ENCODE measurements at places on chromosomes 5 and 9. TPM values are rescaled to one million over a fixed set of nuclear protein-coding genes. Genes with fewer than 3 reads are reported as not detected.

TLR4 gene
- total RNA-seq: not detected

DNA sequence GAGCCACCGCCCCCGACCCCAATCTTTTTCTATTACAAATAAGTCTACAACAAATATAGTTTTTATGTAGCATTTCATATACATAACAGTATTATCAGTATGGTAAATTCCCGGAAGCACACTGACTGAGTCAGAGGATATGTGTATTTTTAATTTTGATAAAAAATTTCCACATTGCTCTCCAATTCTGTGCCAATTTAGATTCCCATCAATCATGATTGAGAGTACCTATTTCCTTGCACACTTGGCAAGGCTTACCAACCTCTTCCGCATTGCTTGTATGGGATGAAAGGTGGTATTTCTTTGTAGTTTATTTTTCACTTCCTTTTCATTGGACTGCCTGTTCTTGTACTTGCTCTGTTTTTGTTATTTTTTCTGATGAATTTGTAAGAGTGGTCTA, 204.6 kb downstream of the RFX3 start:
- H3K27me3 ChIP-seq: no peaks in the 10 kb centered on the region
- DNase-seq: no peak

CCNI2 gene
- not detected for total RNA-seq

PCDHA3 gene
- total RNA-seq: not detected

DNA sequence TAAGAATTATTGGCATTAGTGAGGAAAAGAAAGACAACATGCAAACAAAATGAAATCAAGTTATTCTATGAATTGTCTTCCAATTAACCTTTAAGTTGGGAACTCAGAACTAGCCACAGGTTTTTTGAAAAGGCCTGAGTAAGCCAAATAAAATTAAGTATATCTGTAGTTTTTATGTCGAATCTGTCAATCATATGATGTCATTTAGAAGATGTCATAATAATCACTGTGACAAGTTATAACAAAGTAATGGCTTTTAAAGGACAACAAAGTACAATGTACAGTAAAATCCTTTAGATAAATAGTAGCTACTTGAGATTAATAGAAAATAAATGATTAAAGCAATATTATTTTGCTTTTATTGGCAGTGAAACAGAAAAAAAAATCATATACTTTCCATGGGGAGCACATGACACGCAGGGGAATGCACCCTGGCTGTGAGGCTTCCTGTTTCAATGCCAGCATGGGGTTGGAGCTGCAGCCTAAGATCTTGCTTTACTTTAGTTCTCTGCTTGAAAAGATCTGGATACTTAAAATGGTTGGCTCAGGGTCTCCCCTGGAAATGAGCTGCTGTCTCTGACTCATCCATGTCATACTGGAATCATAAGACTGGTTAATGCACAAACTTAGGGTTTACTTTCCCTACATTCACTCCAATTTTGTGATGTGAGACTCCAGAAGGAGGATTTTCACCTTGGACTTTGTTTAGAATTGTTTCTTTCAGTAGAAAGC, 284.3 kb downstream of the TAF11L14 start:
- no peak for DNase-seq
- no peaks in the 10 kb centered on the region for H3K36me3 ChIP-seq
- H3K27me3 ChIP-seq: no peaks in the 10 kb centered on the region
- no peak overlapping the region for H3K4me3 ChIP-seq

ARL14EPL gene
- not detected for total RNA-seq

RAI14 gene
- 71.5 TPM for total RNA-seq

- no peaks in the 10 kb centered on the region for H3K27me3 ChIP-seq
- no peak overlapping the region for H3K27ac ChIP-seq
- peak overlapping the region; percentile 65 for H3K4me3 ChIP-seq
- peaks cover 22% of the 10 kb centered on the region for H3K4me1 ChIP-seq
These were observed 1.2 kb upstream of the ADGRV1 start for GRCh38 chr5:90557391-90557790.

DNA sequence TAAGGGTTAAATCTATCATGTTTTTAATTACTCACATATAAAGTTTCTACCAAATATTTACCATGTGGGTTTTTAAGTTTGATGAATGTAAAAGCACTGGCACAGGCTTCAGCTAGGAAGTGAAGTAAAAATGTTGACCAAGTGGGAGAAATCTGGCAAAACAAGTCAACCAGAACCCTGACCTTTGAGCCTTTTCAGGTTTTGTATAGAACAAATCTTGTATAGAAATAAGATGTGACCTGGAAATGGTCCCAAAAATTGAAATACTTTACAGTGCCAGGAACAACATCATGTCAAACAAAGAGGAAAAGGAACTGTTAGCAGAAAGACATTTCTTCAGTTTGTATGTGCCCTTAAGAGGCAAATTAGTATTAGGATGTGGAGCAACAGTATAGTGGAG, 137.6 kb downstream of the CCDC192 start:
- no peak overlapping the region for H3K27ac ChIP-seq
- H3K36me3 ChIP-seq: no peaks in the 10 kb centered on the region
- H3K4me1 ChIP-seq: 0 out of 2 replicates have a peak, but pooled peaks cover 3% of the 10 kb centered on the region
- H3K4me3 ChIP-seq: no peak overlapping the region
- no peaks in the 10 kb centered on the region for H3K27me3 ChIP-seq

RHOBTB3 gene
- 85.6 TPM for total RNA-seq

- no peak overlapping the region for H3K27ac ChIP-seq
- no peak overlapping the region for H3K4me3 ChIP-seq
- no peak for DNase-seq
- H3K36me3 ChIP-seq: no peaks in the 10 kb centered on the region
- no peaks in the 10 kb centered on the region for H3K27me3 ChIP-seq
These were observed 34.9 kb downstream of the IRF1 start for GRCh38 chr5:132455614-132456115.

EIF4E1B gene
- total RNA-seq: not detected

SGCD gene
- total RNA-seq: 0.28 TPM

PRRX2 gene
- total RNA-seq: not detected

BHMT2 gene
- not detected for total RNA-seq

MRPL36 gene
- 68.4 TPM for total RNA-seq

DNA sequence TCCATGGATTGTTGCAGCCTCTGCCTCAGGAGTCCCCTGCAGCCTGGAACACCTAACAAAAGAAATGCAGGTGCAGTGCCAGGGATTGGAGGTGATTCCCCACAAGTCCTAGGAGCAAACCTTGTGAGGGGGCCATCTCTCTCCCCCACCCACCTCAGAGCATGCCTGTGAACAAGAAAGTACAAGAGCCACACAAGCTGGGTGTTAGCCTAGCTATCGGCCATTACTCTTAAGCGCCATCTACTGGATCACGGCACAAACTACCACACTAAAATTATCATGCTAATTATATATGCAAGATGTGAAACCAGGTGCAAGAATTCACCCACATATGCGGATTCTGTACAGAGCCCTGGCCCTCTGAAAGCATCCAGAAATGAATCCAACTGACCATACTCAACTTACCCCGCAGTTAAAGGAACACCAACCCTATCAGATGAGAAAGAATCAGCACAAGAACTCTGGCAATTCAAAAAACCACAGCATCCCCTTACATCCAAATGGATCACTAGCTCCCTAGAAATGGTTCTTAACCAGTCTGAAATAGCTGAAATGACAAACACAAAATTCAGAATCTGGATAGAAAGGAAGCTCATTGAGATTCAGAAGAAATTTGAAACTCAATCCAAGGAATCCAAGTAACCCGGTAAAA, 16.5 kb upstream of the PRSS3 start:
- H3K4me1 ChIP-seq: no peaks in the 10 kb centered on the region
- H3K27me3 ChIP-seq: no peaks in the 10 kb centered on the region
- H3K4me3 ChIP-seq: no peak overlapping the region
- H3K36me3 ChIP-seq: no peaks in the 10 kb centered on the region

GRCh38 chr5:141874262-141874964, 3.8 kb downstream of the PCDH1 start:
- DNase-seq: no peak
- H3K27ac ChIP-seq: no peak overlapping the region
- no peaks in the 10 kb centered on the region for H3K36me3 ChIP-seq
- H3K27me3 ChIP-seq: peaks cover 5% of the 10 kb centered on the region
- 0 out of 2 replicates have a peak overlapping the region, but pooled peaks have one; percentile 11 for H3K4me3 ChIP-seq

HMCN2 gene
- total RNA-seq: 0.53 TPM

DNA sequence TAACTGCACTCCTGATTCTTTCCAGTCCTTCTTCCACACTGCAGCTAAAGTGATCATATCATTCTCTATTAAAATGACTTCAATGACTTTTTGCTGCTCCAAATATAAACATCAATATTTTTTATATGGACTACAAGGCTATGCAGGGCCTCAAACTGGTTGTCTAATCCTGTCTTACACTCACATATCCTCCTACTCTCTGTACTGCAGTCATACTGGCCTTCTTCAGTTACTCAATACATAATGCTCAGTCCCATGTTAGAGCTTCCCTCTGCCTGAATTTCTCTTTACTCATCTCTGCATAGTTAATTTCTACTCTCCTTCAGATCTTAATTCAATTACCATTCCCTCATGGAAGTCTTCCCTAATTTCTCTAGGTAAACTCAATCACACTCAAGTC, 3.4 kb downstream of the MEIKIN start:
- H3K27me3 ChIP-seq: no peaks in the 10 kb centered on the region
- H3K36me3 ChIP-seq: no peaks in the 10 kb centered on the region
- DNase-seq: no peak
- no peak overlapping the region for H3K4me3 ChIP-seq

DNA sequence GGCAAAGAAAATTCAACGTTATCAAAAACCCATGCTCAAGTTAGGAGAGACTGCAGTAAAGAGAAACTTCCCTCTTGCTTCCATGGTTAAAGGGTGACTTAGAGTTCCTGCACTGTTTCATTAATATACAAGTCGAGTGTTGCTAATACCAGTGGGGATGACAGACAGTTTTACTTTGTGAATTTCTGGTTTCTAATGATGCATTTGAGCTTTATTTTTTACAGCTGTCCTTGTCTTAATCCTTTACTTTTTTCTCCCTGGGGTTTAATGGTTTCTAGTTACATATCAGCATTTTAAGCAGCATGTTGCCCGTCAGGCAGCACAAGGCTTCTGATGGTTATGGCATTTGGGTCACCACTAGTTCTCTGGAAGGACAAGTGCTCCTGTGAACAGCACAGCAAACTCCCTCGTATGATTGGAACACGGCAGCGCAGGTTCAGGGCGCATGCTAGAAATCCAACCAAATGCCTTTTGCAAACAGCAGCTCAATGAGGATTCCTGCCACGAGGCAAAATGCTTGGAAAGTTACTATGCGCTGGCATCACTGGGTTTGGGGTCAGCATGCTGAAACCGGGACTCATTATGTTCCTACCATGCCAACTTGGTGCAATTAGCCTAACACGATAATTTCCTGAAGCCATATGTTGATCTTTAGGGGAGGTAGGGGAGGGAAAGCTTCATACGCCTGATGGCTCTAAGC, 463.8 kb downstream of the BNC2 start:
- H3K36me3 ChIP-seq: no peaks in the 10 kb centered on the region
- no peak overlapping the region for H3K27ac ChIP-seq
- H3K4me1 ChIP-seq: no peaks in the 10 kb centered on the region

PCDHGA5 gene
- total RNA-seq: 0.57 TPM

DNA sequence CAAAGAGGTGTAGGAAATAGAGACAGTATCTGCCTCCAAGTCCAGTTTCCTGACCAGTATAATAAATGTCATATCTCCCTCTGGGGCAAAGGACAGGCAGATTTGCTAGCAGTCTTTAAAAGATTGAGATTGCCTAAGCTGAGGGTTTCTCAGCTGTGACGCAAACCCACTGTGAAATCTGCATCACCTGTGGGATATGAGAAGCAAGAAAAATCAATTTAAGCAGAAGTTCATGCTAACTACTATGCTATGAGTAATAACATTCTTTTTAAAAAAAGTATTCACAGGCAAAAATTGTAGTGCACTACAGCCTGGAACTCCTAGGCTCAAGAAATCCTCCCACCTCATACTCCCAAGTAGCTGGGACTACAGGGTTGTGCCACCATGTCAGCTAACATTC, 168.1 kb upstream of the POC5 start:
- no peaks in the 10 kb centered on the region for H3K36me3 ChIP-seq
- no peak overlapping the region for H3K27ac ChIP-seq
- no peaks in the 10 kb centered on the region for H3K27me3 ChIP-seq
- no peak for DNase-seq
- no peak overlapping the region for H3K4me3 ChIP-seq

GRCh38 chr5:131321066-131321465, 57.2 kb downstream of the CDC42SE2 start:
- no peak overlapping the region for H3K27ac ChIP-seq
- H3K4me3 ChIP-seq: no peak overlapping the region
- peaks cover 4% of the 10 kb centered on the region for H3K36me3 ChIP-seq
- H3K27me3 ChIP-seq: no peaks in the 10 kb centered on the region
- no peaks in the 10 kb centered on the region for H3K4me1 ChIP-seq

- H3K36me3 ChIP-seq: no peaks in the 10 kb centered on the region
- peak; percentile 58 for DNase-seq
- H3K27me3 ChIP-seq: no peaks in the 10 kb centered on the region
- no peak overlapping the region for H3K4me3 ChIP-seq
- H3K27ac ChIP-seq: no peak overlapping the region
These were observed 163.9 kb downstream of the CEMIP2 start for GRCh38 chr9:71604197-71605063.

- DNase-seq: no peak
- H3K36me3 ChIP-seq: no peaks in the 10 kb centered on the region
These were observed 82.9 kb downstream of the PJA2 start for GRCh38 chr5:109326919-109327318.

GRCh38 chr9:136721339-136722092, 9.1 kb downstream of the DIPK1B start:
- H3K4me3 ChIP-seq: no peak overlapping the region
- DNase-seq: no peak
- H3K27me3 ChIP-seq: no peaks in the 10 kb centered on the region
- H3K27ac ChIP-seq: peak overlapping the region; percentile 21

DNA sequence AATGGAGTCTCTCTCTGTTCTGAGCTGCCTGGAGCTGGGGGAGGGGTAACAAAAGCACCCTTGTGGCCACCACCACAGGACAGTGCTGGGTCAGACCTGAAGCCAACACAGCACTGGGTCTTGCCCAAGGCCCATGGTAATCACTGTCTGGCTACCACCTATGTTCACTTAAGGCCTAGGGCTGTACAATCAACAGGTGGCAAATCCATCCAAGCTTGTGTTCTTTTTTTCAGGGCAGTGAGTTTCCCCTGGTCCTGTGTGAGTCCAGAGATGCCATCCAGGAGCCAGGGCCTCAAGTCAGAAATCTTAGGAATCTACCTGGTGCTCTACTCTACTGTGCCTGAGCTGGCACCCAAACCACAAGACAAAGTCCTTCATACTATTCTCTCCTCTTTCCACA, 20.1 kb upstream of the OTP start:
- no peaks in the 10 kb centered on the region for H3K4me1 ChIP-seq
- no peak overlapping the region for H3K4me3 ChIP-seq
- DNase-seq: no peak
- H3K27ac ChIP-seq: no peak overlapping the region
- no peaks in the 10 kb centered on the region for H3K36me3 ChIP-seq

- no peaks in the 10 kb centered on the region for H3K27me3 ChIP-seq
- no peaks in the 10 kb centered on the region for H3K36me3 ChIP-seq
- no peak overlapping the region for H3K27ac ChIP-seq
- DNase-seq: no peak
- peaks cover 26% of the 10 kb centered on the region for H3K4me1 ChIP-seq
These were observed 21.1 kb downstream of the LIFR start for GRCh38 chr5:38535248-38535750.

NDOR1 gene
- 31.8 TPM for total RNA-seq

Data from Caco-2 (cell line).